ENCODE measurements at places on chromosomes 5 and 9. TPM values are rescaled to one million over a fixed set of nuclear protein-coding genes. Genes with fewer than 3 reads are reported as not detected.

GRM6 gene
- not detected for total RNA-seq

PDZD2 gene
- total RNA-seq = 0.50 TPM

CDHR2 gene
- total RNA-seq = 0.75 TPM

GRIN1 gene
- not detected for total RNA-seq

RGMB gene
- total RNA-seq = 0.86 TPM

TSSK1B gene
- not detected for total RNA-seq

IL5 gene
- total RNA-seq = not detected

IRX4 gene
- total RNA-seq = not detected

CNTLN gene
- total RNA-seq = 0.32 TPM

UHRF2 gene
- total RNA-seq = 130 TPM

CD14 gene
- total RNA-seq = 1.4 TPM

ACTBL2 gene
- not detected for total RNA-seq

EGFLAM gene
- not detected for total RNA-seq
